NCI-H1105 treated with DMSO at 0.1 percent for 48 hours (cell line): ENCODE measurements at places on chromosomes 7 and 10.

GRCh38 chr10:82149674-82150073, 274.7 kb downstream of the NRG3 start:
- no peak for DNase-seq

- no peak for DNase-seq
Observed at GRCh38 chr7:73517241-73517995, 4.7 kb downstream of the BAZ1B start.

DNA sequence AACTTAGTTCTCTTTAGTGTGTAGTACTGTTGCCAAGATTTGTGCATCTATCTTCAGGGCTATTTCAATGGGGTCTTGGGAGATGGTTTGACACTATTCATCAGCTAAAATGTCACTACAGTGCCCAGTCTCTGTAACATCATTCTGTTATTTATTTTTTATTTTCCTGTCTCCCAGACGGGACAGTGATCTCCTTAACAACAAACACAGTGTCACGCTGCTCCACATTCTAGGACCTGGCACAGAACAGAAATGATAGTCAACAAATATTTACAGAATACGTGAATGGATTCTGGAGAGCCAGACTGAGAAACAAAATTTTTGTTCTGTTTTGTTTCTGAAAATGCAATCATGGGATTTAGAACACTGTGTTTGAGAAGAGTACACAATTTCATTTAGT, 937.7 kb upstream of the LRRN3 start:
- DNase-seq, result no peak

DNA sequence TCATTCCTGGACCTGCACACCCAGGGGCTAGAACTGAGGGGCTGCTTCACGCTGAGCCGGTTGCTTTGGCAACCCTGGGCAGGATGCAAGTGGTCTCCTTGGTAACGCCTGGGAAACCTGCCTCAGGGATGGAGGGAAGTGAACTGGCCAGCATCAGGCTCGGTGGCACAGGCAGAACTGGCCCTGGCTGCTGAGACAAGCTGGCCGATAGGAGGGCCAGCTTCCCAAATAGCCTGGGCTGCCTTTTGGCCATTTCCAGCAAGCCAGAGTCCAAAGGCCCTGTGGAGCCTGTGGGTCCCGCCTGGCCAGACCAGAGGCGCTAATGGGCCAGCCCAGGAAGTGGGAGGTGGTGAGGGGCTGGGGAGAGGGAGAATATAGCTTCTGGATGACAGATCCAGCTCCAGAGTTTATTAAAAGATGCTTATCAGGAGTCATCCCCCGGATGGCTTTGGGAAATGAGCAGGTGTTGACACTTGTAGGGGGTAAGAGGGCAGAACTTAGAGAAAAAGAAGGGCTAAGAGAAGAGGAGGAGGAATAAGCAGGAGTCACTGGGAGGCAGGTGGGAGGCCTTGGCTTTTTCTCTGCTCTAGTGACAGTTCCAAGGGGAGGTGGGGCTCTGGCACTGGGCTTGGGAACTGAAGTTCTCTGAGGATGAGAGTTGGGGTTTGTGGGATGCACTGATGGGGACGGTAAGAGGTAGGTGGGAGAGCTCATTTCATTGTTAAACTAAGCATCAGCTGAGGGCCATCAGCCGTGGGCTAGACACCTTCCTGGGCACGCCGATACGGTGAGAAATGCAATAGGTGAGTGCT, 9.6 kb downstream of the NEURL1 start:
- no peak for DNase-seq

DNA sequence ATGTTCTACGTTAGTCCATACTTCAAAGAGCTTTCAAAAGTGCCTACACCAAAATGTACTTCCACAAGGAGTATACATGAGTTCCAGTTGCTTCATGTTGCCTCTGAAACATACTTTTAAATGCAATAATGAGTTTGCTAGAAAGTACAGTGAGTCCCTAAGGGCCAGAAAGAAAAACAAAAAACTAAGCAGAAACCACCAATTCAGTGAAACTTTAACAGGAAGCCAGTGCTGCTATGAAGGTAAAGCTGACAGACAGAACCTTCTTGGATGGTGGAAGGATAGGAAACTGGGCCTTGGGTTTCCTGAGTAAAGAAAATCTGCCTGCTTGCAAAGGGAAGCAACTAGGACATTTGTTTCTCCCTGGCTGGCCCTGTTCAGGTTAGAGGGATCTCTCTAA, 104.2 kb downstream of the CTTNBP2 start:
- DNase-seq, result no peak

DNA sequence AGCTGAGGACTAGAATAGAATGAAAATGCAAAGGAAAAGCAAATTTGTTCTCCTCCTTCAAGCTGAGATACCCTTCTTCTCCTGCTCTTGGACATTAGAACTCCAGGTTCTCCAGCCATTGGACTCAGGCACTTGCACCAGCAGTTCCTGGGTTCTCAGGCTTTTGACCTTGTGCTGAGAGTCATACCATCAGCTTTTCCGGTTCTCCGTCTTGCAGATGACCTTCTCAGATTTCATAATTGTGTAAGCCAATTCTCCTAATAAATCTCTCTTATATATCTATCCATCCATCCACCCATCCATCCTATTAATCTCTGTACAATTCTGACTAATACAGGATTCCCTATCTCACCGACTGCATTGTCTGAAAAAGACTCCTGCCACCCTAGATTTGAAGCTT, 108.3 kb downstream of the AHR start:
- no peak for DNase-seq

DNA sequence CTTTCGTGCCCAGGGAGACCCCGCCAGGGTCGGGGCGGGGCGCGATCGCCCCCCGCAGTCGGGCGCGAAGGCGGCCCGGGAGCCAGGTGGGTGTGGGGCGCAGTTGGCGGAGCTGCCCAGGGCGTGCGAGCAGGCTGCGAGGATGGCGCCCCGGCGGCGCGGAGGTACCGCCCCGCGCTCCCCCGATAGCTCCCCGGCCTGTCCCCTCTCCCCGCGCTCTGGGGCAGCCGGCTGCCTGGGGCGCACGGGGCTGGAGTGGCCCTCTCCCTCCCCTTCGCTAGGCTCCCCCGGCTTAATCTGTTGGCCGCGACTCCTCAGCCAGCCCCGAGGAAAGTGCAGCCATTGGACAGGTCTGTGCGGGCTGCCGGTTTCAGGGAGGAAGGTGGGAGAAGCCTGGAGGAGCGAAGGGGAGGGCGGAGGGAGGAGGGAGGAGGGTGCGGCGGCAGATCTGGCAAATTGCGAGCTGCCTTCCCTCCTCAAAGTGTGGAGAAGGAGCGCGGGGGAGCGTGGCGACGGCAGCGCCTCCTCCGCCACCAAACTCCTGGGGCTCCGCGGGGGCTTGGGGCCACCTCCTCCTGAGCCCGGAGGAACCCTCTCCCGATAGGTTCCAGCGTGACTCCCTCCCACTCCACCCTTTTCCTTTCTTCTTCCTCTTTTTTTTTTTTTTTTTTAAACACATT, 361 bp upstream of the PLXDC2 start:
- DNase-seq, result peak; percentile 21

DNA sequence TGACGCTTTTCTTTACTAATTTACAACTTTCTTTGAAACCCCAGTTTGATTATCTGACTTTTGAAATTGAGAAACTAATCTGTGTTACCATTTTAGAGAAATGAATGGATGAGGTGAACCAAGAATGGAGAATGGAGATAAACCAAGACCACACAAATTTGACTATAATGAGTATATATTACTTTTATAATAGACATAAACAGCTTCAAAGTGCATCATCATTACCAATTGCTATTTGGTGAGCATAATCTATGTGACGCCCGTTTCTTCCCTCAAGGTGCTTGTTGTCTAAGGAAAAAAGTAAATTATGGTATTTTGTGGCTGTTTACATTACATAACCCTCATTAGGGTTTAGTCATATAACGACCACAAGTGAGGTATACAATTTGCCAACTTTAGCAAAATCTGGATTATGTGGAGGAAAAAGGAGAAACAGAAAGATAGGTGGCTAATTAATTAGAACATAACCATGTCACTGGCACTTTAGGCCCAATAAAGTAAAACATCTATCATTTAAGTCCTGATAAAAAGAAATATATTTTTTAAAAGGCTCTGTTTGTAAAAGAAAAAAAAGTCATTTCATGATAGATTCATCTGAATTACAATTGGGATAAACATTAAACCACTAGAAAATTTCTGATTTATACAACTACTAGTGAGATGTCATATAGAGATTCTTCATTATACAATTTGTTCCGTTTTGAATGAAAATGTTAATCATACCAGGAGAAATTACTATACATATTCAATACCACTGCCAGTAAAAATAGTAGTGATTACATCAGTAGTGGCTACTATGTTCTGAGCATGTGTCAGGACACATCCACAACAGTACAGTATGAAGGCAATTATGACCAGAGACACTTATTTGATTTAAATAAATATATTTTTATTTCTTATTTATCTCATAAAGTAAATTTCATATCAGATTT, 118.2 kb upstream of the FAM133B start:
- no peak for DNase-seq

GRCh38 chr7:30519122-30519521, 14.5 kb upstream of the GGCT start:
- DNase-seq, result peak; percentile 12

DNA sequence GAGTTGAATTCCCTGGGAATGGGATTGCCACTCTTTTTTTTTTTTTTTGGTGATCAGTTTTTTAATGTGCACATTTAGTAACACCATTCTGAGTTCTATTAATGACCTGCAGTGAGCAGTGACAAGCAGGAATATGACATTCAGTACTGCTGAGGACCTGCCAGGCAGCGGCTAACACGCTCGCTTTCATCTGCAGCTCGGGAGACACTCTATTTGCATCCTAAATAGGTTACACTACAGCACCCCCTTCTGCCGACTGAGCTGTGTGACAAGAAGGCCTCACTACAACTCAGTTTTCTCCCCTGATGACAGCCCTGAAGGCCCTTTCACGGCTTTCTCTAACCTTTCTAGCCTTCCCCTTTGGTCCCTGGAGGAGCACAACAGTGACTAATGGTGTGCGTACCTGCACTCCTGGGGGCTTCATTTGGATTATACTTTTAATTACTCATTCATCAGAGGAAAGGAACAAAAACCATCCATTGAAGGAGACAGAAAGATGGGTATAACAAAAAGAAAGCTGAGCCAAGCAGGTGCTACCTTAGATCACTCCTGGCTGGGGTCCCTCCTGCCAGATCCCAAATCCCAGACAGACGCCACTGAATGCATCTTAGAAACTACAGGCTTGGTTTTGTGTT, 872.4 kb downstream of the LRMDA start:
- DNase-seq, result peak; percentile 74

- DNase-seq, result no peak
Observed at GRCh38 chr10:128855618-128856428, 611.2 kb upstream of the MGMT start.

DNA sequence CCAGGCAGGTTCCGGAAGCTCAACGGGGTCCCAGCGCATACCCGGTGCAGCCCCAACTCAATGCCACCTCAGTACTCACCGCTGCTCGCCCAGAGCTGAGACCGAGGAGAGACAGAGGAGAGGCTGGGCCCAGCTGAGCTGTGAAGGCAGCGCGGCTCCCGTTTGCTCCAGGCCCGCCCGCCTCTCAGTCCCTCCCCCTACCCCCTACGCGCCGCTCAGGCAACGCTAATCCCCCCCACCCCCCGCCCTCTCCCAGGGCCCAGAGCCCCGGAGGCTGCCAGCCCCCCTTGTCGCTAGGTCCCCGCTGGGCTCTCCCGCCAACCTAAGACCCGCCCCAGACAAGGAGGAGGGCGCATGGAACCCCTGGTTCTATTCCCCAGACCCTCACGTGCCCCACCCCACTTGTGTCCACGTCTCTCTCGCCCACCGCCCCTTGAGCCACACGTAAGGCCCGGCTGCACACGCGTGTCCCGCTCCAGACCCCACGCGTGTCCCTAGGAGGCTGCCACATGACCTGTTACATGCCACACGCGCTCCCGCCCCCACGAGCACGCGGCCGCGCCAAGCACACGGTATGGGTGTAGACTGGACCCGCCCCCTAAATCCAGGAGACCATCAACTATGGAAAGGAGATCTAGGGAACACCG, at the start of gene PSD:
TSS of gene PSD (minus strand) at position 164 of the 647 bp plus-strand sequence. CDS start 1,747 bp downstream, outside the sequence.
- DNase-seq, result peak; percentile 57

GRCh38 chr7:42155584-42156290, 81.3 kb downstream of the GLI3 start:
- no peak for DNase-seq

DNA sequence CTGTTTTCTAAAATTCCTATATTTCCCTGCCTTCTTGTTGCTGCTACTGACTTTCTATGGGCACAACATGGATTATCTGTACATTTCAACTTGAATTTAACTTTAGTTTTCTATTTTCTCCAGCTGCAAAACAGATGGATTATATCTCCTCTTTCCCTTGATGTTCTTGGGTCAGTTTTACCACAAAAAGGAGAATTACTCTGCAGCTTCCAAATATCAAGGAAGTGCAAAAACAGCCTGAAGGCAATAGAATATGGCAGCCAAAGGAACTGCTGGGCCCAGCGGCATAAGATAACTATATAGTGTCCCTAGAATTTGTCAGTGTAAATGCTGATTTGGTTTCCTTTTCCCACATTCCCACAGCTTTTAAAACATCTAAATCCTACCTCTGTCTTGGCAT, 29.1 kb downstream of the CPED1 start:
- DNase-seq, result no peak

DNA sequence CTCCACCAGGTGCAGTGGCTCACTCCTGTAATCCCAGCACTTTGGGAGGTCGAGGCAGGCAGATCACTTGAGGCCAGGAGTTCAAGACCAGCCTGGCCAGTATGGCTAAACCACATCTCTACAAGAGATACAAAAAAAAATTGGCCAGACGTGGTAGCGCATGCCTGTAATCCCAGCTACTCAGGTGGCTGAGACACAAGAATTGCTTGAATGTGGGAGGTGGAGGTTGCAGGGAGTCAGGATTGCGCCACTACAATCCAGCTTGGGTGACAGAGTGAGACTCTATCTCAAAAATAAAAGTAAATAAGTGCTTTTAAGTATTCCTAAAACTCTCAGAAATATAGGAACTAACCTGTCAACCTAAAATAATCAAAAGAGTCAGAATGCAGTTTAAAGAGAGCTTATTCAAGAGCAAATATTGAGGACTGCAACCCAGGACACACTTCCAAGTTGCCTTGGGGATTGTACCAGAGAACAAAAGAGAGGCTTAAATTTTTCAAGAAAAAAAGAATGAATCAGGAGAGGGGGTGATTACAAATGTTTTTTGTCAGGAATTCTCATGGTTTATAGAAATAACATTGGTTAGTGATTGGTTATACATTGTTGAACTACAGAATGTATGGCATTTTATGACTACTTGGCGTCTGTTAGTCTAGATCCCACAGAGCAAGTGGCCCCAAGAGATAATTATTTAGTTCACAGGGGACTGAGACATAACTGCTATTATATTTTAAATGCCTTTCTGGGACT, 33.2 kb upstream of the PPP1R9A start:
- no peak for DNase-seq

DNA sequence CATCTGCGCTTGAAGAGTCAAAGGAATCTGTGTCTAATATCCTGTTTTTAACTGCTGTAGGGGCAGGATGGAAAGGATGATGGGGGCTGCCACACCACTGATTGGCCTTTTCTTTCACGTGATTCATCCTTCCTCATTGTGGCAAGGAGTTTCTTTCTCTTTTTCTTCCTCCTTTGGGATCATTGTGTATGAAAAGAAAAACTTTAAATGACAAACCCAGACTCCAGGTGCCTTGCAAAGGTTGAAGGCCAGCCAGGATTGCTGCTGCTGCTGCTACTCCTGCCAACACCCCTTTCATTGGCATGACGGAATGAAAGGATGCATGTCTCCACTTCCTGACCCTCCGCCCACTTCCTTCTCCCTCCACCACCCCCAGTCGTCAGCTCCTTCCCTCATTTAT, 6.5 kb upstream of the OIT3 start:
- DNase-seq, result no peak

- peak; percentile 82 for DNase-seq
Observed at GRCh38 chr10:5585517-5586206, 60.9 kb downstream of the CALML3 start.

- no peak for DNase-seq
Observed at GRCh38 chr10:90947030-90947960, 26.4 kb upstream of the ANKRD1 start.
